ENCODE measurements at places on chromosomes 1 and 21. TPM values are rescaled to one million over a fixed set of nuclear protein-coding genes. Genes with fewer than 3 reads are reported as not detected.

DNA sequence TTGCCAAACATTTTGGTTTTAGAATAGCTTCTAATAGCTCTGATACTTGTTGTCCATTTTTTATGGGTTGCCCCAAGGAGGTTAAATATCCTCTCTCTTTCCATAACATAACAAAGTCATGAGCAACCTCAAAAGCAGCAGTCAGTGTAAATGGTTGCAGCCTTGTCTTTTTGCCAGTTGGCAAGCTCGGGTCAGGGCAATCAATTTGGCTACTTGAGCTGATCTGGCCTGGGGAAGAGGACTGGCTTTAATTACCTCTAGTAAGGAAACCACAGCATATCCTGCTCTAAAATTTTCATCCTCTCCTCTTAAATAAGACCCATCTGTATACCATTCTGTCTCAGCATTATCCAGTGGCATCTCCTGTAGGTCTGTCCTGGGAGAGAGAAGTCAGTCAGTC lies 21.2 kb upstream of the FMO4 start:
- no peak for DNase-seq

- no peak for DNase-seq
These were observed 2.2 kb downstream of the CD46 start for GRCh38 chr1:207754011-207754410.

GRCh38 chr21:31173881-31174555 lies 135.7 kb upstream of the KRTAP19-8 start:
- peak; percentile 56 for DNase-seq

- no peak for DNase-seq
These were observed 335.5 kb downstream of the BARHL2 start for GRCh38 chr1:90381598-90381997.

DNA sequence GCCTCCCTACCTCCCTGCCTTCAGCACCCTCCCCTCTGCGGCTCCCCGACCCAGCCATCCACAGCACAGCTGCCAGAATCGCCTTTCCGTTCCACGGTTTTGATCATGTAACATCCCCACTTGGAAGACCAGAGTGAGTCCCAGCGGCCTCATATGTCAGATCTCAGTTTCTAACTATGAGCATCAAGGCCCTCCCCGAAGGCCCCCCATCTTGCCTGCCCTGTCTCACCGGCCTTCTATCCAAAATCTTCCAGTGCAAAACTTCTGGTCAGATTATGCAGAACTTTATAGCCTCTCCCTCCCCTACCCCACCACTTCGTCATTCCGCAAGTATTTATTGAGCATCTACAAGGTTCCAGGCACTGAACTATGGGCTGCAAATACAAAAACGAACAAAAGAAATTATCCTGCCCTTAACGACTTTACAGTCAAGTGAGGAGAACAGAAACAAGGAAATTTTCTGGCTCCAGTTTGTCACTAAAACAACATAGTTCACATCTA lies 20.3 kb upstream of the LMX1A start:
- DNase-seq = no peak

DNA sequence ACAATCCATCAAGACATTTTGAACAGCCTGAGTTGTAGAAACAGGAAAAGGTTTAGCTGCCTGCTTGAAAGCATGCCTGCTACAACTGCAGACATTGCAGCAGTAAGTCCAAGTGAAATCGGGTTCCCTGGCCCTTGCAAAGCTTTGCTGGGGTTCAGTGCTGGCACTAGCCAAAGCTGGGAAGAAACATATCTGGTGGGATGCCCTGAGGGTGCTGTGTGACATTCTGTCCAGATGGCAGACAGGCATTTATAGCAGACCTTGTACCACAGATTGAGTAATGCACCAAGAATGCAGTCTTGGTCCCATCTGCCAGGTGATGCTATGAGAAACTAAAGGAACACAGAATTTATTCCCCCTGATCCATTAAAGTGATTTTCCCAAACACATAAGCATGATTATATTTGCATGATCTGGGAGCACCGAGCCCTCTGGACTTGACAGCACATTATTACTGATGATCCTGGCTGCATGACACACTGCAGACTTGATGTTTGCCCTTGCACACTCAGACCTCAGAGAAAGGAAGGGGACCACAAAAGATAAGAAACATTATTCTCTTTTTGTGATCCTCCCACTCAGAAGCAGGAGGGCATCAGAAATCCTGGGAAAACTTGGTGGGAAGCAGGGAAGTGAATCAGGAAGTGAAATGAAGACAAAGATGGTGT lies 223.7 kb upstream of the FAM78B start:
- DNase-seq = no peak

GRCh38 chr21:38389896-38390295 lies 108.4 kb downstream of the ERG start:
- no peak for DNase-seq

DNA sequence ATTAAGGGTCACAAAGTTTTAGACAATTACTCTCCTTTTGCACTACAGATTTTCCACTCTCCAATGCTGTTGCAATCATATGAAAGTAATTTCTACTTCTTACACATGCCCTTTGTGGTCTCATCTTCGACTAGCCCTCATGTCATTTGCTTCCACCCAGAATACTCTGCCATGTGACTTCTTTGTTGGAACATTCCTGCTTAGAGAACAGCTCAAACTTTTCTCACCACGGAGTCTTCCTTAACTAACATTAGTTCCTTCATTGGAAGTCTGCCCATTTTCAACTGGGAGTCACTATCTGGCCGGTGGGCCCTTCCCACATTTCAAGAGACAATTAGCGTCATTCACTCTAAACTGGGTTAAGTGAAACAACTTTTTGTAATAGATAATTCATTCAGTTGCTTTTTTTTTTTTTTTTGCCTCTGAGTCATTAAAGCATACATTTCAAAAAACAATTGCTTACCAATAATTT lies 142.6 kb upstream of the PALMD start:
- no peak for DNase-seq

GRCh38 chr1:83583351-83584014 lies 415.4 kb downstream of the TTLL7 start:
- peak; percentile 46 for DNase-seq

DNA sequence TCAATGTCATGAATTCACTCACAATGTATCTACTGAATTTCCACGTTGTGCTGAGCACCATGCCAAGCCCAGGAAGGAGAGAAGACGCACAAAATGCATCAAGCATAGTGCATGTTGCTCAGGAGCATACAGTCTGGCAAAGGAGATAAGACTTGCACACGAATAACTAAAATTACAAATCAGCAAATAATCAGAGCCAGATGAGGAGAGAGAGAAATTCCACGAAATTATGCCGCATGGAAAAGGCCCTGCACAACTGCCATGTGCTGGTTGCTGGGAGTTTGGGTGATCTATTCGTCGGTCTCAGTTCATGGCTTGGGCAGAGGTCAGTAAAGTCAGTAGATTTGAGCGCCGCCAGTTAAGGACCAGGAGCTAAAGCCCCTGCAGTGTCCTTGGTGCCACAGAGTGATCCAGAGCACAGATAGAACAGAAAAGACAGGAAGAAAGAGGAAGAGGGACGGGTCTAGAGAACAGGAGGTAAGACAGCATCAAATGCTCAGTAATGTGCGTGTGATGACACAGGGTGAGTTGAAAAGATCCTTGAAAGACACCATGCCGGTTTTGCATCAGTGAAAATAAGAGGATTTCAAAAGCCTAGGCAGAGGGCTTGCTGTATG lies 55.1 kb upstream of the ZNF281 start:
- DNase-seq = no peak

- DNase-seq = no peak
These were observed 11.7 kb upstream of the SNAPIN start for GRCh38 chr1:153646672-153647345.

DNA sequence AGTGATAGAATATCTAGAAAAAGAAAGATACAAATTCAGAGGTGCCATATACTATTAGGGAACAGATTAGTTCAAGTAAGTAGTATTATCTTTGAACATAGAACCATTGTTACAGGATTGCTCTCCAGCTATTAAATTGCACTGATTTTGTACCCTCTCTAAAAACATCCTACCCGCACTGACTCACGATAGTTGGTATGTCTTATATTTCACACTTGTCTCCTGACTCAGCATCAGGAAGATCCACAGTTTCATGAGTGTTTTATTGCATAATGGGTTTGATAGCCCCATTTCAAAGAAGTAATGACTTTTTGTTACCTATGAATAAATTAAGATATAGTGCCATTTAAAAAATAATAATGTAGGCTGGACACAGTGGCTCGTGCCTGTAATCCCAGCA lies 6.0 kb downstream of the TATDN3 start:
- DNase-seq = no peak

DNA sequence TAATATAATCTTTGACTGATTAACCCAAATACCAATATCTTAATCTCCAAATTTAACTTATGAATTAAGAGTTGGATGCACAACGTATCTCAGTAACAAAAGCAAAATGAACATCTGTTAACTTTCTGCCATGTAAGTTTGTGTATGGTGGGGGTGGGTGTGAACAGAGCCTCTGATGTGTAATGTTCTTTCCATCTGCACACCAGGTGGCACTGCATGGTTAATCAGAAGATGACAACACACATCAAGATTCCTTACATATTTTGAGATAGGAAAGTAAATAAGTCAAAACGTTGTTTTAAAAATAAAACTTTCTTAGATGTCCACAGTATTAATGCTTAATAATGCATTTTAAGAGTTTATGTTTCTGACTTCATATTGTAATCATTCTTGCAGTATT lies 251.9 kb downstream of the DPYD start:
- DNase-seq = no peak

DNA sequence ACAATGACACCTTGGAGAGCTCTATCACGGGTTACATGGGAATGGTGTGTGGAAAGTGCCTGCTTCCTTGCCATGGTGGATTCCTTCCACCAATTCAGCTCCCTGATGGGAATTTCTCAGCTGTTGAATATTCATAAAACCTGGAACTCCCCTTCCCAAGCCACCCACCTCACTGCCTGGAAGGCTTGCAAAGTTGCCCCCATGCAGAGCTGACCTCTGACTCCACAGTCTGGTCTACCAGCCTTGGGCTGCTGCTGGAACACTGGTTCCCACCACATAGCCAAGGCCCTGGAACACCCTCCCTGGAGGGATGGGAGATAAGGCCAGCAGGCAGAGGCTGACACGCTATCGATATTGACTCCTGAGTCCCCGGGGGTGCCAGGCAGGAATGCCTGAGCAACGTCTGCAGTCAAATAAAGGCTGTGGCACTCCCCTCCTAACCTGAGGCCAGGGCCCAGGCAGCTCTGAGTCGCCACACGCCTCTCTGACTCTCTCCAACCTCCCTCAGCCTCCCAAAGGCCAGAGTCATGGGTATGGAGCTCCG lies 8.8 kb downstream of the CCDC24 start:
- DNase-seq = no peak

DNA sequence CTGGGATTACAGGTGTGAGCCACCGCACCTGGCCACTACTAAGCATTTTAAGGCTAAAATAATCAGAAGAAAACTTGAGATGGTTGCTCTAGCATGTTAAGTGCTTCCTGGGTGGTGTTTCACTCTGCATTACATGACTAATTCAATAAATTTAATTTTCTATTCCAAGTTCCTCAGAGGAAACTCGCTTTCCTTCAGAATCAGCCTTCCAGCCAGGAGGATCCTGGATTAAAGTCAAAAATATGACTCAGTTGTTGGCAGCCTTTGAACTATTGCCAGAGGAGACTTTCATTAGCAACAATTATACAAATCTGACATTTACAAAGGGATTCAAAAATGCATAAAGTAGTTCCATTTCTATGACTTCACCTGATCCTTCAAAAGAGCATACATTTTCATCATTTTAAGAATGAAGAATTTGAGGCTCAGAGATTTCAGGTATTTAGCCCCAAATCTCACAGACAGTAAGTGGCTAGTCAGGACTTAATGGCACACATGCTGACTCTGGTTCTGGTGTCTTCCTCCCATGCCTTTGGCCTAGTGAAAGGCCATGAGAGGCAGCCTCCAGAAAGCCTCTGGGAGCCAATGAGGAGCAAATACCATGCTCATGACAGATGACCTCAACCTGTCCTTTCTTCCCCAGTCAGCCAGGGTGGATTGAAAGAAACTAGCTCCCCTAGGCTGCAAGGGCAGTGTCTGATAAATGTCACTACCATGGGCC lies 115.7 kb downstream of the MAP3K21 start:
- DNase-seq = no peak

DNA sequence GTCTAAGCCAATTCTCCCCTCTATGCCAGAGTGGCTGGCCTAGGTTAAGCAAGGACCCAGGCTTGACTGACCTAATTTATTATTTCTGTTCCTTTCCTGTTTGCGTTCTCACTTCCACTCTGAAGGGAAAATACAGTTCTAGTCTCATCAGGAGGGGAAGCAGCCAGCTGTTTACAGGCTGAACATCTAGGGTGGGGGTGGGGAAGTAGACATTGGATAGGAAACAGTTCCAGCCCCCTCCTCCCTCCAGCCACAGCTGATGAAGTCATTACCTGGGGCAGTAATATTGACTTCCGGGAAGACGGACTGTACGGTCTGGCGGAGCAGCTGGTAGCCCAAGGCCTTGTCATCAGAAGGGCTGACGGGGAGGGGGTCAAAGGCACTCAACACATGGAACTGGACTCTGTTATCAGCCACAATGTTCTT lies 17.6 kb downstream of the PM20D1 start:
- no peak for DNase-seq

DNA sequence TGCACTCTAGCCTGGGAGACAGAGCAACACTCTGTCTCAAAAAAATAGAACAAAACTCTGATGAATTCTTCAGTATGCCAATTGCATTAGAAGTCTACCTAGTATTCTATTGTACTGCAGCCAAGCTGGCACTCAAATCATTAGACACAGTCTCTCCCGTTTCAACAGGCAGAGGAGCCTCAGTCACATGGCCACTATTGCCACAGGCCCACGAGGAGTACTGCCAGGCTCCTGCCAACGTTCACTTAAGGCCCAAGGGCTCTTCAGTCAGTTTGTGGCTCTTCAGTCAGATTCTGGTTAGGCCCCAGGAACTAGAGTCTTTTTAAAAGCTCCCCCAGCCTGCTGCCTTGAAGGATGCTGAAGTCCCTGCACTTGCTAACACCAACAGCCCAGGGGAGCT lies 73.4 kb downstream of the SH3BGR start:
- peak; percentile 74 for DNase-seq

DNA sequence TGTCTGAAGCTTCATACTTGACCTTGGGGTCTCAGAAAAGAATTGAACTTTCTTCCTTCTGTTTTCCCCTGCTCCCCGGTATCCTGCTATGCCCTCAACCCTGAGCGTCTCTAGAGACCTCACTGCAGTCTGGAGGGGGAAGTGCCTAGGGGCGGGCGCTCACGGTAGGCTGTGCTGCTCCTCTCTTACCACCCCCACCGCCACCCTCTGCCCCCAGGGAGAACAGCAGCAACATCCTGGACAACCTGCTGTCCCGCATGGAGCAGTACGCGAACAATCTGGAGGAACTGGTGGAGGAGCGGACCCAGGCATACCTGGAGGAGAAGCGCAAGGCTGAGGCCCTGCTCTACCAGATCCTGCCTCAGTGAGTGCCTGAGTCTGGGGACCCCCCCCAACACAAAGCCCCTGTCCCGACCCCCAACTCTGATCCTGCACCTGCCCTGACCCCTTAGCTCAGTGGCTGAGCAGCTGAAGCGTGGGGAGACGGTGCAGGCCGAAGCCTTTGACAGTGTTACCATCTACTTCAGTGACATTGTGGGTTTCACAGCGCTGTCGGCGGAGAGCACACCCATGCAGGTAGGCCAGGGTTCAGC lies 10.3 kb downstream of the NPR1 start:
- DNase-seq = no peak

- no peak for DNase-seq
These were observed 13.9 kb upstream of the TMEM222 start for GRCh38 chr1:27307874-27308598.

The HMCN1 gene
- total RNA-seq = 7.5 TPM

The SLC35F3 gene
- not detected for total RNA-seq

The RXFP4 gene
- not detected for total RNA-seq

The KIF17 gene
- 1.9 TPM for total RNA-seq

The SH3GLB1 gene
- 47.5 TPM for total RNA-seq

The FLG2 gene
- not detected for total RNA-seq

The TRIM62 gene
- total RNA-seq = 1.6 TPM

Data from right lobe of liver (tissue), 6 donors.